ENCODE measurements at places on chromosomes 11 and 22.

DNA sequence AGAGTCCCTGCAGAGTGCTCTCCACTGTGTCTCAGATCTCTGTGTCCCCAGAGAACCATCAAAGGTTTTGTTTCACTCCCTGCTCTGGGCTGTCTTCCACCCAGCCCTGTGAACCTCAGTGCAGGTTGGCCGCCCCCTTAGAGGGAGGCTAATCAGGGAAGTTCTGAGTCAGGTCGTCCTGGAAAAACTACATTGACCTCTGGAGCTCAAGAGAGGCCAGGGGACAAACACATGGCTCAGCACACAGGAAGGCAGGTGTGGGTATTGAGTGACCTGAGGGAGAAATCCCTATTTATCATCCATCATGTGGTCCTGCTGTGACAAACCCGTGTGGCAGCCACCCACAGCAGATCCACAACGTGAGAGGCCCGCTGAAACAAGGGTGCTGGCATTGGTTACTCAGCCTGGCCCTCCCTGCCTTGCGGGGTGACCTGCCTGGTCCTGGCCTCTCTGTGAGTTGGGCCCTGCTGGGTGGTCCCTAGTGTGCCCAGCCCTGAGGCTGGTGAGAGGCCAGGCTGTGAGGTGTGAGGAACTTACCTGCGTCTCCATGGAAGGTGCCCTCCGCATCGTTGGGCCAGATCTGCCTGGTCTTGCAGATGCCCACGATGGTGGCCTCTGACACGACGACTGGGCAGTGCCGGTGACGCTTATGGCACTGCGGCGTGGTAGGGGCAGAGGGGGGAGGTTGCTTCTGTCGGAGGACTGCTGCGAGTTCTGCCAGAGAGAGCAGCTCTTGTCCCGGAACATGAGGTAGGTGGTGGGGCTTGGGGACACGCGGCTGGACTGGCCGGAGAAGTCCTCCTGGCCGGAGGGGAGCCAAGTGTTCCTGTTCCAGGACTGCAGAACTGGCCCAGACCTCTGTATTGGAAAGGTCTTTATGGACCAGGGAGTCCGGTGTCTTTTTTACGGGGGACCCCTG is 669 bp upstream of the BCR start:
- DNase-seq, result peak; percentile 11

DNA sequence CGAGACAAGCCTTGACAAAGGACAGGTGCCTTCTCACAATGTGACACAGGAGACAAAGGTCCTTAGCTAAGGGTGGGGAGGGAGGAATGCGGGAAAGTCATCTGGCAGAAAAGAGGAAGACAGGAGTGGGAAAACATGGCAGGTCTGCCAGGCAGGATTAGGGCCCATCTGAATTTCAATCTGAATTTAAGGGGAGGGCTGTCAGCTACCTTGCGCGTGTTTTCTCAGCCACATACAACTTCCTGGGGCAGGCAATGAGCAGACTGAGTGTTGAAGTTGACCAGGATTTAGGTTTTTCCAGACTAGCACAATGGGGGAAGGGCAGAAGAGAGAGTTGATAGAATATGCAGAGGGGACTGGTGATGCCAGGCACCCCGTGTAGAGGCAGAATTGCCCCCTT is 66.7 kb upstream of the LARGE1 start:
- DNase-seq, result no peak

DNA sequence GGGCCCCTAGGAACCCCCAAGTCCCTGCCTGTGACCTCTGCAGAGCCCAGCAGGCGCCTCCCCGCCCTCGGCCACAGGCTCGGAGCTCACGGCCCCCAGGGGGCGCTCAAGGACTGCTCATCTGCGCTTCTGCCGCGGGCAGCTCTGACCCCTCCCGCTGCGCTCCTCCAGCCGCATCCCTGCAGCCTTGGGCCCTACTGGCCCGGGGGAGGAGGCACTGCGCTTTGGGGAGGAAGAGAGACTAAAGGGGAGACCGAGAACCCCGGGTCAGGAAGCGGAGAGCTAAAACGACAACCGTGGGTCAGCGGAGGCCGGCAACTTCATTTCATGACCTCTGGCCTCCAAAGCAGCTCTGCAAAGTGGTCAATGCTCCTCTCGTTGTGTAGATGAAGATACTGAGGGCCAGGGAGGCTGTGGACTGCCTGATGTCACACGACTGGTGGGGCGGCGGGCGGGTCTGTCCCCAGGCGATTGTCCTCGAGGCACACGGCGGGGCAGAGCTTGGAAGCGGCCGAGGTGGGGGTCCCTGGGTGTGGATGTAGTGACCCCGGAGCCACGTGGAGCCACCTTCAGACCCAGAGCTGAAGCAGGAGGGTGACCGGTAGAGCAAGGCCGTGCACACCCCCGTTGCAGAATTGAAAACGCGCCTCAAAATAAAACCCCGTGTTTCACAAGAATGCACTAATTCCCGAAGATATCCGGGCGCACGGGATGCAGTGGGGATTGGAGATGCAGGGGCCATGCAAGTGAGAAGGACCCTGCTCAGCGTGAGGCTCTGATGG is 2.7 kb upstream of the KRTAP5-6 start:
- DNase-seq, result peak; percentile 88

DNA sequence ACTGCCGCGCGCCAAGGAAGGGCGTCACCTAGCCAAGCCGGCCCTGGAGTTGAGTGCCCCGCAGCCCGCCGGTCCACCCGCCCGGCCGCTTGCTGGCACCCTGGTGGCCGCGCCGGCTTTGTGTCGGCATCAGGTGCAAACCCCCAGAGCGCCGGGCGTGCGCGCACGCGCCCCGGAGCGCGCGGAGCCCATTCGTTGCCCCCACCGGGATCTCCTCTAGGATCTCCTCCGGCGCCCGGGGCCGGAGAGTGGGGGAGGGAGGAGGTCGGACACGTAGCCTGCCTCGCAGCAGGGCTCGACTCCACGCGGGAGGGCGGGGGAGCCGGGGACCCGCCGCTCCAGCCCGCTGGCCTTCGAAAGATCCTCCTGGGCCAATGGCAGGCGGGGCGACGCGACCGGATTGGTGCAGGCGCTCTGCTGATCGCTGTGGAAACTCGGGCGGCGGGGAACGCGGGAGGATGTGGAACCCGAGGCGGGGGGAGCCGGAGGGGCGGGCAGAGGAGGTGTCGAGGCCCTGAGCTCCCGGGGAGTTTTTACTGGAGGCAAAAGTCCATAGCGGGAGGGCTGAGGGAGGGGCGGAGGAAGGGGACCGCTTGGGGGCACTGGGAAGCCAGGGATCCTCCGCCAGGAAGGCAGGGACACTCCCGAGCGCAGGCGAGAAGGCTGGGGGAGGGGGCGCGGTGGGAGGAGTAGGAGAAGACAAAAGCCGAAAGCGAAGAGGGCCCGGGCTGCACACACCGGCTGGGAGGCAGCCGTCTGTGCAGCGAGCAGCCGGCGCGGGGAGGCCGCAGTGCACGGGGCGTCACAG is at the start of gene FADS2:
Gene FADS2, plus strand, starts transcription at position 730 of the 808 bp plus-strand sequence. CDS start 91 bp downstream, outside the sequence.
- DNase-seq, result peak; percentile 53

DNA sequence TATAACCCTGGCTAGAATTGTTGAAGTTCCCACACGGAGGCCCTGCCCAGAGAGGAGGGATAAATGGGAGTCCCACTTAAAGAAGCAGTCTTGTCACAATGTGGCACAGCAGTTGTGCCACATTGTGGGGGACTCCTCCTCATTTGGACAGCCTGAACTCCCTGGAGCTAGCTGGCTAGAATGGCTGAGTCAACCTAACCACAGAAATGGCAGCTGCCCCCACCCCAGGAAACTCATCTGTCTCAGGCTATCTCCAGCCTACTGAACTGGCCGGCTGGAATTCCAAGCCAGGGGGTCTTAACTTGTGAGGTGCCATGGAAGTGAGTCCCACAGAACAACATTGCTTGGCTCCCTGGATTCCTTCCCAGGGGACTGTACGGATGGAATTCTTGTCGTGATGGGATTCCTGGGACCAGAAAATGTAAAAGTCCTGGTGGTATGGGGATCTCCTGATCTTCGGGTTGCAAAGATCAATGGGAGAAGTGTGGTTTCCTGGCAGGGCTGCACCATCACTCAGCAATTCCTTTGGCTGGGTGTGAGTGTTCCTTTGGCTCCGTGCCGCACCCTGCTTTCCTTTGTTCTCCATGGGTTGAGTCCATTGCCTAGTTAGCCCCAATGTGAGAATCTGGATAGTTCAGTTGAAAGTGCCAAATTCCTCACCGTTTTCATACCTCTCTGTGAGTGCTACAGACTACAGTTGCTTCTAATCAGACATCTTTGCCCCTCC is 791.2 kb upstream of the FAT3 start:
- no peak for DNase-seq

DNA sequence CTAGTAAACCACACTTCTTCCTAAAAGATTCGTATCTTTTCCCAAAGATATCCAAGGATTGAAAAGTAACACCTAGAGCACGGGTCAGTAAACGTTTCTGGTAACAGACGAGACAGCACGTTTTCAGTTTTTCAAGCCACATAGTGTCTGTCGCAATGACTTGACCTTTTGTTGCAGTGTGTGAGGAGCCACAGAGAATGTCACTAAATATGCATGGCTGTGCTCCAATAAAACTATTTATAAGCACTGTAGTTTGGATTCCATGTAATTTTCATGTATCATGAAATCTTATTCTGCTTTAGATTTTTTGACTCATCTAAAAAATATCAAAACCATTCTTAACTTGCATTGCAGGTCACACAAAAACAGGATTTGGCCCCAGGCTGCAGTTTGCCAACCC is 18.3 kb upstream of the MICAL3 start:
- DNase-seq, result no peak

GRCh38 chr11:44562845-44563460 is 2.5 kb upstream of the CD82 start:
- DNase-seq, result no peak

DNA sequence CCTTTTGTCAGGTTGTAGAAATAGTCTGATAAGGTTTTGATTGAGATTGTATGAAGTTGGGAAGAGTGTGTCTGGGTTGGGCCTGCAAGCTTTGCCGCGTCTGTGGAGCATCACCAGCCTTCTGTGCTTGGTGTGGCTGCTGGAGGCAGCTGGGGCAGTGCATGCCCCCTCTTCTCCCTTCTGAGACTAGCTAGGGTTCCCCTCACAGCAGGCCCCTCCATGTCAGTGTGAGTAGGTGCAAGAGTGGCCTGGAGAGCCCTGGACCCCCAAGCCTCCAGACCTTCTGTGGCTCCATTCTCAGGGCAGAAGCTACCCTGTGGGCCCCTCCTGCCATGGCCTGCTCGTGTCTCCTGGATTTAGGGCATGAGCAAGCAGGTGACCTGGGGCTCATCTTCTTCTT is 914.2 kb downstream of the TBC1D22A start:
- no peak for DNase-seq

- DNase-seq, result no peak
Observed at GRCh38 chr11:33325451-33325850, 68.3 kb downstream of the HIPK3 start.

DNA sequence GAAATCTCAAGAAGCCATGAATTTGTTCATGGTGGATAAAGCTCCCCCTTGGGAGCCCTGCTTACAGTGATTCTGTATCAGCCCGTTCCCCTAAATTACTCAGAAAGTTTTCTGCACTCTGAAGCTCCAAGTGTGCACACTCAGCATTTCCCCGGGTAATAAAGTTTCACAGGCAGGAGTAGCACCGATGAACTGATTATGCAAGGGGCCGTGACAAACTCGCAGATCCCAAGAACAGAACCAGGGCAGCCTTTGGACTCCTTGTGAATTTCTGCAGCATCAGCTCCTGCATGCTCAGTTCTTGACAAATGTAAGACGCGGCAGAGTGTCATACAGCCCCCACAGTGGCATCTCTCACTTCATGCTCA is 73.5 kb downstream of the COMMD9 start:
- DNase-seq, result no peak

- no peak for DNase-seq
Observed at GRCh38 chr11:42802201-42802899, 509.4 kb upstream of the API5 start.

DNA sequence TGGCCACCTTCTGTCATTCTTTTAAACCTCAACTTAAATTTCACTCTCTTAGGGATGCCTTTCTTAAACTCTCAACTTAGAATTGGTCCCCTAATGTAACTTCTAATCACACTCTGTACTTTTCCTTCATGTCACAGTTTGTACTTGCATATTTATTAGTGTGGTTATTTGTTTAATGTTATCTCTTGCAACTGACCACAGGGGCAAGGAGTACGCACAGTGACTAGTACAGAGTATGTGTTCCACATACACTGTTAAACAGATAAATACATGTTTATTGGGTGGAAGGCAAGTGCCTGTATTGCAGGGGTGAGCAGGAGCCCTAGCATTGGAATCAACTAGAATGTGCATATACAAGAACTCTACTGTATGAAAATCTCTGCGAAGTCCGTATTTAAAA is 554.0 kb downstream of the INSC start:
- no peak for DNase-seq

GRCh38 chr22:29205594-29206371 is at the start of gene EMID1:
Gene EMID1 (plus strand): TSS chr22:29205896. CDS start chr22:29206039, 143 bp downstream.
- peak; percentile 27 for DNase-seq

GRCh38 chr11:65225279-65226102 is 36.3 kb upstream of the POLA2 start:
- DNase-seq, result peak; percentile 53

- no peak for DNase-seq
Observed at GRCh38 chr11:133949129-133949528, 7.6 kb downstream of the IGSF9B start.

- DNase-seq, result no peak
Observed at GRCh38 chr11:88378422-88379066, 41.0 kb upstream of the CTSC start.

GRCh38 chr22:46957521-46957920 is 195.1 kb downstream of the TBC1D22A start:
- DNase-seq, result no peak

- no peak for DNase-seq
Observed at GRCh38 chr11:58024601-58025091, 965 bp downstream of the OR9Q1 start.

- no peak for DNase-seq
Observed at GRCh38 chr22:17101475-17102296, 16.9 kb downstream of the IL17RA start.

- DNase-seq, result no peak
Observed at GRCh38 chr22:50673231-50674129, 857 bp downstream of the SHANK3 start.

GRCh38 chr11:88806410-88806809 is 259.4 kb downstream of the GRM5 start:
- no peak for DNase-seq
